ENCODE measurements at places on chromosomes 2 and 18. TPM values are rescaled to one million over a fixed set of nuclear protein-coding genes. Genes with fewer than 3 reads are reported as not detected.

DNA sequence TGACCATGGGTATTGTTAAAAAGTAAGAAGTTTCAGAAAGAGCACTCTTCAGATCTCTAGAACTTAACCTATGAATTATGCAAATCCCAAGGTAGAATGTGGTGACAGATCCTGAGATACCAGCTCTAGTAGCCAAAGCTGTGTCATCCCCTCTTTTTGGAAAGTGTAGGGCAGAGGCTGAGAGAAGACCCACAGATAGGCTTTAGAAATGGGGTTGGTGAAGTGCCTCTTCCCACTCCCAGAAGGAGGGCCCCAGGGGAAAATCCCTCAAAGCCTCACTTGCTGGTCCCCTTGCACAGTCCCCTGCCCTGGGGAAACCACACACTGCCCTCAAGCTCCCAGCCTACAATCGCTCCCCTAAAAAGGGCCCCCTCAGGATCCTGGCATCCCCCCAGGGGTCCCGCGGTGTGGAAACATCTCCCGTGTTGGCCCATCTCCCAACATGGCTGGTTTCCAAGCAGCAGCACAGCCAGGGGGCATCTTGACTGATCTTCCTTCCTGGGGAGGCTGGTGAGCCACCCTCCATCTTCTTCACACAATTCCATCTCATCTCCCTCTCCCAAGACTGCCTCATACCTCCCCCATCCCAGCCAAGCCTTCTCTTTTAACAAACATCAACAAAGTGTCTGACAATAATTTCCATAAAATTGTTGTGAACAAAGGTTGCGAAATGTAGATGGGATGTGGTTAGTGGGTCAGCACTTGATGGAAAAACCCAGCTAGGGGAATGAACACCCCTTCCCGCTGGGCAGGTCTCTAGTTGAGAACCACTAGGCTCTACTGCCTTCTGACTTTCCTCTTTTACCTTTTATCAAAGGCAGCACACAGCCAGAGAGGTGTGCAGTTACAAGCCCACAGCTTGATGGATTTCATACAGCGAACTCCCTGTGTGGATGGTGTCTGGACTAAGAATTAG is 25.1 kb downstream of the MAL start:
- H3K4me3 ChIP-seq, result no peak overlapping the region
- peaks cover 2% of the 10 kb centered on the region for H3K4me1 ChIP-seq
- peaks cover 10% of the 10 kb centered on the region for H3K27me3 ChIP-seq
- H3K27ac ChIP-seq, result no peak overlapping the region
- H3K36me3 ChIP-seq, result no peaks in the 10 kb centered on the region

Gene TPGS2
- total RNA-seq, result 42.1 TPM

DNA sequence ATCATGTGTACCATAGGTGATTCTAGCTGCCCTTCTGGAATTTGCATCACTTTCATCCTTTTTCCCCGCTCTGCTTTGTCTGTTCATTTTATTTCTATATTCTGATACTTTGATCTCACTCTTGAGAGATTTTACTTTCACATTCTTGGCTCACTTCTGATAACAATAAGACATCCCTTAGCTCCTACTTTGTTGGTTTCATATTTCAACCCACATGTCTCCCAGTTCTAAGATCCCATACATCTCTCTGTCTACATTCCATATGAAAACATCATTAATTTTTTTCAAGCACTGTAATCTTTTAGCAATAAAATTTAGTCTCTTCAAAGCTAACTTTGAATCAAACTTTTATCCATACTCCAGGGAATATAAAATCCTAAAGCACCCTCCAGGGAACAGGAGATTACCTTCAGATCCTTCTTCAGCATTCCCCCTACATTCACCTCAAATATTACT is 75.6 kb downstream of the COL3A1 start:
- no peaks in the 10 kb centered on the region for H3K4me1 ChIP-seq
- no peak for DNase-seq
- no peak overlapping the region for H3K4me3 ChIP-seq

Gene KCNJ13
- not detected for total RNA-seq

- no peaks in the 10 kb centered on the region for H3K36me3 ChIP-seq
- DNase-seq, result no peak
- no peak overlapping the region for H3K27ac ChIP-seq
- H3K4me1 ChIP-seq, result no peaks in the 10 kb centered on the region
- no peak overlapping the region for H3K4me3 ChIP-seq
Measured at GRCh38 chr2:38444247-38444646, 67.2 kb upstream of the ATL2 start.

GRCh38 chr2:148922062-148922461 is 47.0 kb downstream of the KIF5C start:
- H3K36me3 ChIP-seq, result peaks cover 7% of the 10 kb centered on the region
- H3K27me3 ChIP-seq, result peaks cover 4% of the 10 kb centered on the region
- no peak for DNase-seq
- H3K4me3 ChIP-seq, result no peak overlapping the region
- H3K4me1 ChIP-seq, result peaks cover 12% of the 10 kb centered on the region

- H3K4me1 ChIP-seq, result peaks cover 30% of the 10 kb centered on the region
- H3K36me3 ChIP-seq, result no peaks in the 10 kb centered on the region
- no peak overlapping the region for H3K4me3 ChIP-seq
- DNase-seq, result no peak
Measured at GRCh38 chr2:230980468-230980867, 15.5 kb upstream of the SPATA3 start.

Gene BUB1
- 5.9 TPM for total RNA-seq

DNA sequence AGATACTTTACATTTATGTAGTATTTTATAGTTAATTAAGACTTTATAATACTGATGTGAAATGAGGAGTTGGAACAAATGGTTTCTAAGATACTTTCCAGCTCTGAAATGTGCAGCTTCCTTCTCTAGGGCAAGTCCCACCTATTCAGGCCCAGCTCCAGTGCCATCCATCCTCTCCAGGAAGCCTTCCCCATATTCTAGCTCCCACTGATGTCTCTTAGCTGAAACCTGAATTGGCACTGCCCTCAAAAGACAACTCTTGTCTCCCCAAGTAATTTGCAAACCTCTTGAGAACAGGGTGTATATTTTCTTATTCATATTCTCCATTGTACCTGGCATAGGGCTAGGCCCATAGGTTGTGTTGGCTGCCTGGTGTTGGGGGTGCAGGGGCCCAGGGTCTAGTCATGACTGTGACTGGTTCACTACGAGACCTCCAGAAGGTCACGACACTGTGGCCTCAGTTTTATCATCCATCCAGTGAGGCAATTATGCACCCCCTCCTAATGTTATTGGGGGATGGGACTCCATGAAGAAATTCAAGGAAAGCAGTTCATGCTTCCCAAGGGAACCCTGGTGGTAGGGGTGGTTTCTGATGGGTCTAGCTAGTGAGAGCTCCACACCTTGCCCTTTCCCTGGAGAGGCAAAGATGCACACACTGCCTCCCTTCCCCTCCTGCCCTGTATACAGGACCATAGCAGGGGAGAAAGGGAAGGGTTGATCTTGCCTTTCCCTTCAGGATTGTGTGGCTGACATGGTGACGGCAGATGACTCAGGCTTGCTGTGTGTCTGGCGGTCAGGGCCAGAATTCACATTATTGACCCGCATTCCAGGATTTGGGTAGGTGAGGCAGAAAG is 2.8 kb downstream of the WDR54 start:
- no peak for DNase-seq

DNA sequence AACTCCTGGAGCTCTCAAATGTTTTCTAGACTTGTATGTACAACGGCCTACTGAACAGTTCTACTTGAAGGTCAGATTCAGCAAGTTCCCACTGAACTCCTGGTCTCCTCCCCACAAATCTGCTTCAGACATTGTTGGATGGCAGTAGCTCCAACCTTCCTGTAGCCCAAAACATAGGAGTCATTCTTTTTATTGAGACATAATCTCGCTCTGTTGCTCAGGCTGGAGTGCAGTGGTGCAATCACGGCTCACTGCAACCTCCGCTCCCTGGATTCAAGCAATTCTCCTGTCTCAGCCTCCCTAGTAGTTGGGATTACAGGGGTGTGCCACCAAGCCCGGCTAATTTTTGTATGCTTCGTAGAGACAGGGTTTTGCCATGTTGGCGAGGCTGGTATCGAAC is 47.3 kb downstream of the QPCT start:
- H3K4me3 ChIP-seq, result no peak overlapping the region
- H3K4me1 ChIP-seq, result peaks cover 4% of the 10 kb centered on the region
- no peak overlapping the region for H3K27ac ChIP-seq
- DNase-seq, result no peak
- no peaks in the 10 kb centered on the region for H3K36me3 ChIP-seq
- H3K27me3 ChIP-seq, result no peaks in the 10 kb centered on the region

DNA sequence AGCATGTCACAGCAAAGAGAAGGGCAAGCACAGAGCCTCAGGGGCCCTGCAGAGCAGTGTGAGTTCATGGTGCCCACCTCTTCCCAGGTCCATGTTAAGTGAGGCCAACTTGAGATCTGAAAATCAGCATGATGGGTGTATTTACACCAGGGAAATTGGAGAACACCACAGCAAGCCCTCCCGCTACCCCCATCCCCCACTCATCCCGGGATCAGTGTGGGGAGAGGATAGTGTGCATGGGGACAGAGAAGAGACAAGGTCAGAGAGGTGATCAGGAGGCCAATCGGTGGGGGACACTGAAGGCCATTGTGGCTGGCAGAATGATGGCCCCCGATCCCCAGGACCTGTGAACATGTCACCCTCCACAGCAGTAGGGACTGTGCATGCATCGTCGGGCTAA is 54.7 kb downstream of the PTGR3 start:
- no peak overlapping the region for H3K27ac ChIP-seq
- peaks cover 11% of the 10 kb centered on the region for H3K27me3 ChIP-seq
- no peak overlapping the region for H3K4me3 ChIP-seq
- no peak for DNase-seq
- no peaks in the 10 kb centered on the region for H3K4me1 ChIP-seq
- no peaks in the 10 kb centered on the region for H3K36me3 ChIP-seq

DNA sequence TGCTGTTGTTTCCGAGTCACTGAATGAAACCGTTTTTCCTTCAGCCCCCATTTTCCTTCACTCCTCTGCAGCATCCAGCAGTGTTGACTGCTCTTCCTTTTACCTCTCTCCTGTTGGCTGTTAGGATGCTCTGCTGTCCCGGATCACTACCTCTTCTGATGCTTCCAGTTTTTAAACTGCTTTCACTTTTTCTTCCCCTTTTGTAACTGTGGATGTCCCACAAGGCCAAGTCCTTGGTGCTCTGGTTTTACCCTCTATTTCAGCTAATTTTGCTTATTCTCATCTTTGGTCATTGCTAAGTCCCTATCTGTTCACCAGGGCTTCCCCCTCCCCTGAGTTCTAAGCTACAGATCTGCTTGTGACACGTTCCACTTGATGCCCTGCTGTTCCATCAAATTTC is 39.4 kb upstream of the MAP4K3 start:
- peak overlapping the region; percentile 62 for H3K4me3 ChIP-seq
- no peaks in the 10 kb centered on the region for H3K27me3 ChIP-seq
- DNase-seq, result no peak
- H3K27ac ChIP-seq, result peak overlapping the region; percentile 75

DNA sequence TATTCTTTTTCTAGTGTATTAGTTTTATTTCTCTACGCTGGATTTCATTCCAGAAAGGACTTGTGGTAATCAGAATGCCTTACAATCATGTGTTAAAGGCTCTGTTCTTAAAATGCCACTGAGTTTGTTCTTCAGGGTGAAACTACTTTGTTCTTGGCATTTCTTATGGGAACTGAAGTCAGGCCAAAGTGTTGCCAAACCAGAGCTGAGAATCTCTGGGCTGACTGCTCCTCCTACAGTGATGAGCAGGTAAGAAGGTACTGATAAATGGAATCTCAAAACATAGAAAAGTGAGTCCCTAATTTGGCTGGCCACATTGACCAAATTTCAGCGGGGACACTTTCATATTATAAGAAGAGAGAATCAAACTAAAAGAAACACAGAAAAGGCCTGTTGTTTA is 55.1 kb upstream of the ZNF397 start:
- no peak for DNase-seq
- no peak overlapping the region for H3K4me3 ChIP-seq
- H3K27ac ChIP-seq, result no peak overlapping the region
- peaks cover 4% of the 10 kb centered on the region for H3K4me1 ChIP-seq
- H3K27me3 ChIP-seq, result no peaks in the 10 kb centered on the region
- H3K36me3 ChIP-seq, result no peaks in the 10 kb centered on the region

DNA sequence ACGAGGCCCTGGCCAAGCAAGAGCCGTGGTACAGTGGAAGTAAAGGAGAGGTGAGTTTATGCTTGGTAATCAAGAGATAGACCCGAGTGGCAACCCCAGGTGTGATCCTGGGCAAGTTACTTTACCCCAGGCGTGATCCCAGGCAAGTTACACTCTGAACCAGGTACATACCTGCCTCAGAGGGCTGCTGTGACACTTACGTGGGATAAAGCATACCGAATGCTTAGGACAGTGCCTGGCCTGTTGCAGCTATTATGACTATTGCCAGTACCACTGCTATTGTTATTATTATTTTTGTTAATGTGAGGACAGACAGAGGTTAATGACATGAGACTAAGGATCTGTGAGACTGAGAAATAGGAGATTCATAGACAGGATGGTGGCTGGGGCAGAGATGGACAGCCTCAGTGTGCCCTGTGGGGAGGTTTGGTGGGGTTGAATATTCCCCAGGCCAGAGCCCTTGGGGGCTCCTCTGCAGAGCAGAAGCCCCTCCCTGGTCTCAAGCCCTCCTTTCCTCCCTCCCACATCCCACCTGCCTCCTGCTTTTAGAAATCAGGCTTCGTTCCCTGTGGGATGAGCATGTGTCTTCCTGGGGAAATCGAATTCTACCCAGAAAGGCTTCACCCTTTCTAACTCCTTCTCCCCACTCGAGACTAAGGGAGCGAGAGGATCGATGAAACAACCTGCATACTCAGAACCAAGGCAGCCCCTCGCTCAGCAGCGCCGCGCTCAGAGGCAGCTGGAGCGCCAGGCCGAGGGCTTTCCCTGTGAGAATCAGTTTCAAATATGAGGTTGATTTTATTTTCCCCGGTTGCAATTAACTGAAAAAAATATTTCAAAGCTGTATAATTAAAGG is 62.0 kb upstream of the SIX3 start:
- H3K27ac ChIP-seq, result no peak overlapping the region
- no peak for DNase-seq
- H3K27me3 ChIP-seq, result peaks cover 19% of the 10 kb centered on the region
- no peak overlapping the region for H3K4me3 ChIP-seq
- H3K4me1 ChIP-seq, result no peaks in the 10 kb centered on the region
- no peaks in the 10 kb centered on the region for H3K36me3 ChIP-seq

DNA sequence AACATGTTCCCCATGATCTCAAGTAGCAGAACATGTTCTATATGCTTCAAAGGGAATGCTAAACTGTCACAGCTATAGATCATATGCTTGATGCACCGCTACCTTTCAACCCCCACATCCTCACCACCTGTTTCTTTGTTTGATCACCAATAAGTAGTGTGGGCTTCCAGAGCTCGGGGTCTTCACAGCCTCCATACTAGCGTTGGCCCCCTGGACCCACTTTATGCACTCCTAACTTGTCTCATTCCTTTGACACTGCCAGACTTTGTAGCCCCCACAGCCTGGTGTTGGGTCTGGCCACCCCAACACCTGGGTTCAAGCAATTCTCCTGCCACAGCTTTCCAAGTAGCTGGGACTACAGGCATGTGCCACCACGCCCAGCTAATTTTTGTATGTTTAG is 11.6 kb upstream of the RBM44 start:
- no peak overlapping the region for H3K4me3 ChIP-seq
- no peak for DNase-seq
- no peaks in the 10 kb centered on the region for H3K27me3 ChIP-seq

Gene HOXD13
- not detected for total RNA-seq

- H3K27ac ChIP-seq, result no peak overlapping the region
- H3K4me1 ChIP-seq, result no peaks in the 10 kb centered on the region
- peaks cover 38% of the 10 kb centered on the region for H3K27me3 ChIP-seq
Measured at GRCh38 chr2:8368463-8368862, 313.4 kb upstream of the ID2 start.

Measured in activated B cell treated with CpG ODN at 0.5 μM for 24 hours (primary cell).